OCI-LY7 (cell line): ENCODE measurements at places on chromosomes 16 and 17. TPM values are rescaled to one million over a fixed set of nuclear protein-coding genes. Genes with fewer than 3 reads are reported as not detected.

The CHST6 gene
- 0.13 TPM in 1 of 2 replicates, not detected in the other for total RNA-seq

GRCh38 chr17:28131599-28131998 is 89.1 kb downstream of the NLK start:
- no peak for DNase-seq

GRCh38 chr17:37446027-37446426 is 39.3 kb downstream of the TADA2A start:
- no peak for DNase-seq

GRCh38 chr16:14179116-14179515 is 108.0 kb downstream of the MRTFB start:
- DNase-seq = no peak

The SLC2A4 gene
- total RNA-seq = 0.30 and 0.61 TPM in 2 replicates

The STAC2 gene
- not detected in 2 replicates for total RNA-seq

GRCh38 chr17:46764709-46765401 is 53.6 kb downstream of the WNT3 start:
- no peak for DNase-seq
